ENCODE measurements at places on chromosomes 12 and 14.

- peak; percentile 81 for DNase-seq
Observed at GRCh38 chr12:53213348-53213747, 6.3 kb upstream of the ITGB7 start.

DNA sequence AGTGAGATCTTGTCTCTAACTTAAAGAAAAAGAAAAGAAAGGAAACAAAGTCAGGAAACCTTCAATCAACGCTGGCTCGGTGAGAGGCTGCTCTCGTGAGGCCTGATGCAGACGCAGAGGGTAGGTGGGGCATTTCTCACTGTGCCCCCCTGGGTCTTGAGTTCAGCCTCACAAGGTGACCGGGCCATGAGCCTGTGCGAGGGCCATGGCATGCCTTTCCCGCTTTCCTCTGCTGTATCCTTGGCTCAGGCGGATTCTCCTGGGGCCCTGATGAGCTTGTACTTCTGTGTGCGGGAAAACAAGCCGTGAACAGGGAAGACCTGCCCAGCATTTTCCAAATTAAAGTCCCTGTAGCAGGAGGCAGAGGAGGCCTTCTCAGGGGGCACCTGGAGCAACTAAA is 20.2 kb downstream of the ADGRD1 start:
- no peak for DNase-seq

GRCh38 chr14:94748667-94749347 is 21.1 kb downstream of the GSC start:
- no peak for DNase-seq

DNA sequence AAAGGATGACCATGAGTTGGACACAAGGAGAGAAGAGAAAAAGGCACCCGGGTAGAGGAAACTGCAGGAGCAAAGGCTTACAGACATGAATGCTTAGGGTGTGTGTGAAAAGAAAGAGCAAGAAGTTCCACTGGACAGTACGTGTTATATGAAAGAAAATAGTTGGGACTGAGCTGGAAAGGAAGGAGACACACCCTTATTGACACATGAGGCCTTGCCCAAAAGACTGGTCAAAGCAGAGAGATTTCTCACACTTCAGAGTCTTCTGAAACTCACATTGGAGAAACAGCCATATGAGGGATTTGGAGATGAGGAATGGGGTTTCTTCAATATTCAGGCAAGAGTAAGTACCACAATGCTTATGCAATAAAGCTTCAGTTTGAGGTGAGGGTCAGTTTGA is 56.0 kb downstream of the TTC9 start:
- no peak for DNase-seq

DNA sequence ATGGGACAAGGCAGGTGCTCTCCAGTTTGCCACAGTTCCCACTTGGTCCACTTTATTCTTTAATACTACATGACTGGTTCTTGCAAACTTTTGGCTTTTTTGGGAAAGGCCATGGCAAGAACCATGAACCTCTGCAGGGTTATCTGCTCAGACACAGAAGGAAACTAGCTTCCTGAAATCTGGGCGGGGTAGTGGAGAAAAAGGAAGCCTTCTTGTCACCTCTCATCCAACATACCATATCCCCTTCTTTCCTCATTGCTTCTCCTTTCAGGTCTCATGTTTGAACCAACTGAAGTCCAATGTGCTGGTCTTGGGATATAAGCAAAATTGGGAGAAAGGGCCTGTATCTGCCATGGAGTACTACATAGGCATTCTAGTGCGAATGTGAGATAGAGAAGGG is 5.5 kb upstream of the KLHL33 start:
- no peak for DNase-seq

DNA sequence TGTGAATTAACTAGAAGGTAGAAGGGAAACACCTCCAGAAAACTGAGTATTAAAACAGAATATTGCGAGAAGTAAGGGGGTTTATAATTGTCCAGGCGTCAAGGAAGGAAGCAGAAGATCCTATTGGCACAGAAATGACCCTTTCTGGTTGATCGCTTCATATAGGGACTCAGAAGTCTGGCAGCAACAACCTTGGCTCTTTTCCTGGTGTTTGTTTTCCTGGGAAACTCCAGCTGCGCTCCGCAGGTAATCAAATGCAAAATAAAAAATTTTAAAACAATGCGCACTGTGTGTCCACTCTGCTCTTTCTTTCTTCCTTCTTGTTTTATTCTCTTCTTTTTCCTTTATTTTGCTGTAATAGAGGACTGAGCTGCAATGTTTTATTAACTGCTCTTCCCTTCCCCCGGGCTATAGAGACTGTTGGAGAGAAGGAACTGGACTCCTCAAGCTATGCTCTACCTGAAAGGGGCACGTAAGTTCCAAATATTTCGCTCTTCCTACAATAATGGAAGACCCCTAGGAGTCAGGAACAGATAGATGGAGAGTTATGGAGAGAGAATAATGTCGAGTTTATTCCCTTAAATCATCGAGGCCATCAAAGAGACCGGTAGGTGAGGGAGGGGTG is 737 bp downstream of the SPX start:
- DNase-seq = no peak

DNA sequence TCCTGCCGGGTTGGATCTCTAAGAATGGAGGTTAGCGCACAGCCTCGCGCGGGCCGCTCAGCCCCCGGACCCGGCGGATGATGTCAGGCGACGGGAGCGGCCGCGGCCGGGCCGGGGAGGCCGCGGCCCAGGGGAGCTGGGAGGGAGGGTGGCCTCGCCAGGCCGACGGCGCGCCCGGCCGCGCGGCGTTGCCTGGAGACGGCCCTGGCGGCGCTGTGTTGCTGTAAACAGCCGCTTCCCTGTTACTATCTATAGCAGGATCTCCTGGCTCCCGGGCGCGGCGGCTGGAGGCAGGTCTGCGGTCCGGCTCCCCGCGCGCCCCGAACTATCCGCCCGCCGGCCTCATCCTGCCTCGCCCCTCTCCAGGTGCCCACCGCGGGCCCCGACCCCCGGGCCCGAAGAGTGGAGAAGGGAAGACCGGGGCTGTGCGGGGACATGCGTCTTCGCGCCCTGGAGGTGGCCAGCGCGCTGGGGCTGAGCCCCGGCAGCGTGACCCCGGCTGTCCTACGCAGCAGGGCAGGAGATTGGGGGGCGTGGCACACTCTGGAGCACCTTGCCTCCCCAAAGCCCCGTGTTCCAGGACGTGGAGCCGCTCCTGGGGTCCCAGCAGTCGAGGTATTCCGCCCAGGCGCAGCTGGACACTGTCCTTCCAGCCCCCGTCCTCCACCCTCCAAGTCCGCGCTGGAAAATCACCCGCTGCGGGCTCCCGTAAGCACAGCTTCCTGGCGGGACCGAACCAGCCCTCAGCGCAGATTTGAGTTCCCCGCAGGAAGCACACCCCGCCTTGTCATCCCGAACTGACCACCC is 1.4 kb upstream of the FOS start:
- peak; percentile 95 for DNase-seq
